Stimulated activated CD8-positive, alpha-beta memory T cell treated with anti-CD3 and anti-CD28 coated beads, Interleukin-7, amount 100 ng/mL, for 1 hour (primary cell): ENCODE measurements at places on chromosomes 11 and 22.

DNA sequence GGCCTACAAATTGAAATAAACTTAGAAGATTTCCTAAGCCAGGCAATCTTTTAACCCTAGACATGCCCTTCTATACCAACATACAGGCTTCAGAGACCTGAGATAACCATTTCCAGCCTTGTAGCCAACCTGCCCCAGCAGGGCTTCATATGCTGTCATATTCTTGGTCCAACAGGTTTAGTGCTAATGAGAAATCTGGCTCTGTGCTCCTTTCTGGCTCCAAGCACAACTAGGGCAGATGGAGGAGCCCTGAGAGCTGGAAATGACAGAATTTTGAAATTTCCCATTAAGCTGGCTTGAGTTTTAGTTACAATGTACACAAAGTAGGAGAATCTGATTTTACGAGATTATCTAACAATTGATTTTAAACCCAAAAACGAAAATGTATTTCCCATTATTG lies 323.0 kb upstream of the CCDC90B start:
- no peak for DNase-seq

- DNase-seq: no peak
Measured at GRCh38 chr11:98701541-98701940, 319.2 kb upstream of the CNTN5 start.

DNA sequence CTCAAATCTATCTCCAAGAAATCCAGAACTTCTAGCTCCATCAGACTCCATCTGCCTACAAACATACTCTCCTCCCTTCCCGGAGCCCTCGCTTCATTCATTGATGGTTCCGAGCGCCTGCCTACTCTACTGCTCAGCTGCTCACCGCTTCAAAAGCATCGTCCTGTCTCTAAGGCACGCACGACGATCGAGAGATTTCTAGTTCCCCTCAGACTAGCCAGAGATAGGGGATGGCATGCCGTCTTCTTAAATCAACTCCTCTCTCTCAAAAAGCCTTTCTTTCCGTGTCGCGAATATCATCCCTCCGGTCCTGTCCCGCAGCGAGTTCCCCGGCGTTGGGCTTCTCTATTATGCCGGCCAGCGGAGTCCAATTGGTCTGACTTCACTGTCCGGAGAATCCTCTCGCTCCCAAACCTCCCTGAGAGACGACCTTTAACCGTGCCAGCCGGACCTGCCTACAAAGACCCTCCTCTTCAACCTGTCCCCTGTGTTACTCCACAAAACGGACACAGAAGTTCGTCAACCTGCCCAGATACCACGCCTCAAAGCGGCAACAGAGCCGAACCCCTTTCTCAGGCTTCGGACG lies 592 bp downstream of the EEF1G start:
- no peak for DNase-seq

DNA sequence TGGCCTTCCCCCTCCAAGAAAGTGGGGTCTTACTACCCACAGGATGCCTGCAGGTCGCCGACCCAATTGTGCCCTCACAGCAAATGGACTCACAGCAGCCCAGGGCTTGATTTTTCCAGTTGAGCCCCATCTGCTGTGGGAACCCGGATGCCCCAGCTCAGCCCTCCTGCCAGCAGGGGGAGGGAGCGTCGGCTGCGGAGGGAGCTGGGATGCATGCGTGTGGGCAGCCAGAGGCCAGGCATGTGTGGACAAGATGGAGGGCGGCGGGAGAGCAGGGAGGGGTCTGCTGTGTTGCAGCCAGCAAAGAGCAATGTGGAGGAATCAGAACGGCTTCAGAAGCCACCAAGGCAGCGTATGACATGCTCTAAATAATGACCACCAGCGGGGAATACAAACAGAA lies 41.0 kb upstream of the EIF3D start:
- no peak for DNase-seq

DNA sequence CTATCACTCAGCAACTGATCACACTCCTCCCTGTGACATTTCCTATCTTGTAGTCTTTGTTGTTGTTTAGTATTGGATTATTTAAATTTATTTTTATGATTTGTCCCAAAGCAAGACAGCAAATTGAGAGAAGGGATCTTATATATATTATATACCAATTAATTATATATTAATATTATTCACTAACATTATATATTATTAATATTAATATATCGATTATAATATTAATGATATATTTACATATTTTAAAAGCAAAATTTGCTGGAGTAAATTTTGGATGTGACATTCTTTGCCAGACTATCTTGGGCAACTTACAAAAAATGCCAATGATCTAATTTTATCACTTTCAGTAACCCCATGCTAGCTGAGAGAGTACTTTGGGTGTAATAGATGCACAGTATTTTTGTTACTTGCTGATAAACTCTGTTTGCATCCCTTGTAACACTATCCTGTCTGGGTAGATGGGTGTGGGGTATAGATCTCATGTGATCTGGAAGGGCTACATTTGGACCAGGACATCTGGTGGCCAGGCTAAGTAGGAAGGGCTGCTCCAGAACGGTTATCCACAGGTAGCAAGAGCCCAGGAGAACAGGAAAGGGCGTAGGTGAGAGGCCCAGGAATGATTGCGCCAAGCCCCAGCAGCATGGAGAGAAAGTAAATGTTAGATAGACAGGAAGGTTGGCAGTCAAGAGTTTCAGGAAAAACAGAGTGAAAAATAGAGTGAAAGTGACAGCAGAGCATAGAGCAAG lies 608.6 kb upstream of the KIRREL3 start:
- DNase-seq: no peak

DNA sequence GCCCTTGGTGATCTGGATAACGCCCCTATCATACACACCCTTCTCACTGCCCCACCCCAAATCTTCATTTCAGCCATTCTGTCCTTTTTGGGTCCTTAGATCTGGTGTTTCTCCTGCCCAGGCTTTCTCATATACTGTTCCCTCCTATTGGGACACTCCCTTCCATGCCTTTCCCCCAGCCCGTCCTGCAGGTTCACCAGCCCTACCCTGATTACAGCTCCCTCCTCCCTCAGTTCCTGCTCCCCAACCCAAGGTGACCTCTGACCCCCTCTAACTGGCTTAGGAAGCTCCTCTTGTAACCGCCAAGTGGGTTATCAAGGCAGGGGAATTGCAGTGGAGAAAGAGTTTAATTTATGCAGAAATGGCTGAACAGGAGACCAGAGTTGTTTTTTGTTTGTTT lies 13.0 kb downstream of the MTFP1 start:
- no peak for DNase-seq

GRCh38 chr11:102157219-102157618 lies 47.0 kb downstream of the YAP1 start:
- DNase-seq: no peak

GRCh38 chr22:20509344-20510047 lies 2.1 kb downstream of the MED15 start:
- no peak for DNase-seq
